Skin of body (tissue), 3 donors: ENCODE measurements at places on chromosomes 12 and 14. TPM values are rescaled to one million over a fixed set of nuclear protein-coding genes. Genes with fewer than 3 reads are reported as not detected.

DNA sequence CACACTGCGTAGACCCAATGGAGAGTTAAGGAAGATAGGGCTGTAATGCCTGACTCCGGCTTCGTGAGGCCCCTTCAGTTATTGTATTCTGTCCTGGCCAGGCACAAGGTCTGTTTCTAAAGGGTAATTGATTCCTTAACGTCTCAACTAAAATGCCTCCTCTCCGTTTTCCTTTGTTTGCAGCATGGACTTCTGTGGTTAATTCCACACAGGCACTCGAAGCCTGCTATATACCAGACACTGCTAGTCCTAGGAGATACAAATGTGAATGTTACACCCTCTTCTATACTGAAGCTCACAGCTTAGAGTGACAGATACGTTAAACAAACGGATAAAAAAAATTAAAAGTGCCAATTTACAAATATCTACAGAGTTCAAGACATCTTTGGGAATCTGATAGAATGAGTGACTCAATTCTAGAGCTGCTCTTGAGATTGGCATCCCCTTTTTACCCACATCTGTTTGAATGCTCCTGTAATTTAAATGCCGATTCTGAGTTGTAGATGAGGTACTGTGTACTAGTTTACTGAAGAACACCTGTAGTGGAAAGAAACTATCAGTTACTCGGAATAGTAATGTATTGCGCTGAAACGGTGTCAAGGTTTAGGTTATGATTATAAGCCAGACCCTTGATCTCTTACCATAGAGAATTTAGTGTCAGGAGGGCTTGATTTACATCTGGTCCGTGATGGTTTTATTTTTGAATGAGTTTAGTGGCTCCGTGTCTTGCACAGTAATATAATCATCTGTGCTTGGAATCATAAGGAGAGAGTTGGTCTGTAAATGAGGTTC lies 784 bp downstream of the PSMA6 start:
- DNase-seq = no peak

GRCh38 chr14:99736603-99737371 lies 52.7 kb downstream of the CYP46A1 start:
- no peak for DNase-seq

GRCh38 chr14:55546212-55546874 lies 33.7 kb upstream of the KTN1 start:
- DNase-seq = no peak

GRCh38 chr12:66115071-66115600 lies 15.4 kb downstream of the LLPH start:
- DNase-seq = no peak

The SPTSSA gene
- 21.4 TPM for total RNA-seq

The SSPN gene
- total RNA-seq = 30.6 TPM
